ENCODE measurements at places on chromosomes 7 and 10.
A peak's percentile ranks its signal among the peaks of the same experiment; 100 is the strongest.

- DNase-seq, result no peak
Observed at GRCh38 chr7:138388673-138389491, 71.2 kb upstream of the TRIM24 start.

DNA sequence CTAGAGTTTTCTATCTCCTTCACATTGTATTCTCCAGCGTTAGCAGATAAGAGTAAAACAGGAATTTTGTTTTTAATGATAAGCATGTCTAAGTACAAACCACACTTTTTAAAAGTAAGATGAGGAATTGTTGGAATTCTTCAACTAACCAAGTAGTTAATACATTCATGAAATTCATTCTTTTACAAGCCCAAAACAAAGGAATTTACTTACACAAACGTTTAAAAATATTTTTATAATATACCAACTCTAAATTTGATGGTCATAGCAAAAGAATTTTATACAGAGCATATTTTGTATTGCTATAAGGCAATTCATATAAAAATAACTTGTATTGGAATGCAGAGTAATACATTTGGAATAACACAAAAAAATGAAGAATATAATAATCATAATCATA, 51.3 kb downstream of the TWIST1 start:
- no peak for DNase-seq

DNA sequence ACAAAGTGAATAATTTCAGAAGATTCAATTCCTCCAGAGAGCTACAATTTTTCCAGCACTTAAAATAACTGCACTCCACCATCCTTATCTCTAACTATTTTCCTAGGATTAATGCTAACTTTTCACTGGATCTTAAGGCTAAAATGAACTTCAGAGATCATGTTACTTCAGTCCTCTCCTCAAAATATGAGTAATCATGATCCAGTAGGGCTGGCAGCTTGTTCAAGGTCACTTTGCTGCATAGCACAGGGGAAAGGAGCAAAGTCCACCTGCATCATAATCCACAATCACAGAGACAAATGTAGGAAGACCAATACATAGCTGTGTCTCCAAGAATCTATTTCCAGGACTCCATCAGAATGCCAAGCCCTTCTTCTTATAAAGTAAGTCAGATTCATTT, 150.3 kb downstream of the LRRTM3 start:
- no peak for DNase-seq

- DNase-seq, result no peak
Observed at GRCh38 chr7:48296966-48297365, 125.7 kb downstream of the ABCA13 start.

DNA sequence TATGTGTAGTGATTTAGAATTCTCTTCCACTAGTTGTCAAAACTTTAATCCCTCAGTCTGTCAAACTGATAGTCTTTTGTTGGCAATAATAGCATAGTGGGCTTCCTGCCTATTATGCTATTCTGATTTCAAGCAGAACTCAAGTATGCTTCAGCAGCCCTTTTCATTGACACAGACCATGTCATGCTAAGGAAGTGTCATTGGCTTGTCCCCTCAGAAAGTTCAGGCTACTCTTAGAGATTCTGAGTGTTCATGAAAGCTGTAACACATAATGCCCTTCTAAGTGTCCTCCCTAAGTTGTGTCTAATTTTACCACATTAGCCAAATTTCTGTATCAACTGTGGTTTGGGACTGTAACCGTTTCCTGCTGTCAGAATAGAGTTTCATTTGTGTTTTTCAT, 198.7 kb downstream of the THSD7A start:
- DNase-seq, result no peak

DNA sequence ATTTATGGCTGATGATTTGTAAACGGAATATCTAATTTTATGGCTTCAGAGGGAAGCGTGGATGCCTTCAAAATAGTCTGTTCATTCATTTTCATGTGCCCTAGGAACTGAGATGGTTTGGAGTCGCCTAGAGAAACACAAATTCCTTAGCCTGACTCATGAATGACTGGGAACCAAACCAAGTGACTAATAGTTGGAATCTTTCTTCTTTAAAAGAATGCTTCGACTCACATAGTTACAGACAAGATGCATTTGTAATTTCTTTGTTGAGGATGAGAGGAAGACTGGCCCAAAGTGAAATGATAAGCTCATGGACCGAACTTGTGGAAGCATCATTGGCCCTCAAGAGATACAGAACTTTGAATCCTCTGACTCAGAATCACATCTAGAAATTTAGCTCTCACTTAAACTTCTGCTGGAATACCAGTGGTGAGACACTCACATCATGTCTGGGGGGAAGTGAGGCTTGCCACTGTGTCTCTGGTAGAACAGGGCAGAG, 1107.2 kb downstream of the NRG3 start:
- DNase-seq, result peak; percentile 90

- no peak for DNase-seq
Observed at GRCh38 chr10:31204090-31204489, 114.9 kb upstream of the ZEB1 start.

GRCh38 chr7:25117226-25118047, 7.6 kb downstream of the CYCS start:
- DNase-seq, result no peak

DNA sequence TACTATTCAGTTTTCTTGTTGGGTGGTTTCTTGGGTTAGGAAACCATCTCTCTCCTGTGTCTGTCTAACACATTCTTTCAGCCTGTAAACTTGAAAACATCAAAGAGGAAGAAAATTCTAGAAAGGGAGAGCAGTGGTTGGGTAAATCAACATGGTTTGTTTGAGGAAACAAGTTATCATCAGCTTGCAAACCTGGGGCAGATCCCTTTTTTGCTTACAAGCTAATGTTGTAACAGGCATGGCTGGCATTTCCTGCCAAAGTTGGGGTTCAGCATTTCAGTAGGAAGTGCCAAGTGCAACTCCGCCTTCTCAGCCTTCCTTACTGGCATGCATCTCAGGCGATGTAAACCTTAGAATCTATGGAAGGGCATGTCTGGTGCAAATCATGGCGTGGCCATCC, 112.6 kb downstream of the EEPD1 start:
- no peak for DNase-seq

GRCh38 chr10:14060320-14061070, 270.2 kb downstream of the FRMD4A start:
- no peak for DNase-seq

GRCh38 chr7:76281706-76282343, 20.6 kb upstream of the HSPB1 start:
- no peak for DNase-seq

- DNase-seq, result no peak
Observed at GRCh38 chr7:105975770-105976417, 12.8 kb downstream of the CDHR3 start.

DNA sequence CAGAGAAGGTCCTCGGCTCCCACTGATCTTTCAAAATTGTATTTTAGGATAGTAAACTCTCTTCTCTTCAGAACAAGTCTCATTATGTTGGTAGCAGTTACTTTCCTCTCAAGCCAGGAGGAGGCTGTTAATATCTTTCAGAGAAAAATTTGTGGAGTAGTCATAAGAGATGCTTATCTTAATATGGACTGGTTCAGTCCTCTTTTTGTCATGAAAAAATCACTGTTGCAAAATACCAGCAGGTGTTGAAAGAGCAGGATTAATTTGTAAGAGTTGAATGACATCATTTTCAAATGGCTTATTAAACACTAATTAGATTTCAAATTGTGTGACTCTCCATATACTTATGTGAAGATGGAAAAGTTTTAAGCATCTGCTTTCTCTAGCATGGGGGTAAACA, 662.5 kb downstream of the POM121L12 start:
- no peak for DNase-seq

DNA sequence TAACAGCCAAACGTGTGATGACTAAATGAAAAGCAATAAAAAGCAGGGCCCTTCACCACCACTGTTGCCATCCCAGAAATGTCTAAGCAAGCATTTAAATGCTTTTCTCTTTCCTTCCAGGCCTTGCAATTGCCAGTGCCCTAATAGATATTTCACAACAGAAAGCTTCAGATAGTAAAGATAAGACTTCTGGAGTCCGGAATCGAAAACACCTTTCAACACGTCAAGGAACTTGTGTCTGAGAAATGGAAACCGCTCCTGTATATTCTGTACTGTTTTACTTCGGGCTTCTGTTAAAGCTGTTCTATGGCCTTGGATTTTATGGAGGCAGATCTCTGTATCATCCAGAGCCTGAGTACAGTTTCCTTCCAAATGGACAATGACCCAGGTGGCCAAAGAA, 328.5 kb downstream of the GFRA1 start:
- DNase-seq, result no peak

DNA sequence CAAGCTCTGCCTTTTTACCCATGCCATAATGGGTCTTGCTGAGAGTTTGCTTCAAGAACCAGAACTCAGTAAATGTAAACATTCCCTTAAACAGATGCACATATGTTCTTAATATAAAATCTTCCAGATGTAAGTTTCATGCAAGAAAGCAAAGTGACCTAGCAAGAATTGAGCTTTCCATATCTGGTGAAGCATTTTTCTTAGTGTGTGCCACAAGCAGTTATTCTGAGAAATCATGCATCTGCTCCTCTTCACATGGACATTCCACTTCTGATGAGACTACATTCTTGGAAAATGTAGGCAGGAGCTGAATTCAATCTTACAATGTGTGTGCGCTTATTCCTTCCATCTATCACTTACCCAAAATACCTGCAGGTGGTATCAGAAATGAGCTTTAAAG, 227.8 kb upstream of the LRRTM3 start:
- no peak for DNase-seq

Data from AG08395 (cell line).